ENCODE measurements at places on chromosomes 13 and 19.

DNA sequence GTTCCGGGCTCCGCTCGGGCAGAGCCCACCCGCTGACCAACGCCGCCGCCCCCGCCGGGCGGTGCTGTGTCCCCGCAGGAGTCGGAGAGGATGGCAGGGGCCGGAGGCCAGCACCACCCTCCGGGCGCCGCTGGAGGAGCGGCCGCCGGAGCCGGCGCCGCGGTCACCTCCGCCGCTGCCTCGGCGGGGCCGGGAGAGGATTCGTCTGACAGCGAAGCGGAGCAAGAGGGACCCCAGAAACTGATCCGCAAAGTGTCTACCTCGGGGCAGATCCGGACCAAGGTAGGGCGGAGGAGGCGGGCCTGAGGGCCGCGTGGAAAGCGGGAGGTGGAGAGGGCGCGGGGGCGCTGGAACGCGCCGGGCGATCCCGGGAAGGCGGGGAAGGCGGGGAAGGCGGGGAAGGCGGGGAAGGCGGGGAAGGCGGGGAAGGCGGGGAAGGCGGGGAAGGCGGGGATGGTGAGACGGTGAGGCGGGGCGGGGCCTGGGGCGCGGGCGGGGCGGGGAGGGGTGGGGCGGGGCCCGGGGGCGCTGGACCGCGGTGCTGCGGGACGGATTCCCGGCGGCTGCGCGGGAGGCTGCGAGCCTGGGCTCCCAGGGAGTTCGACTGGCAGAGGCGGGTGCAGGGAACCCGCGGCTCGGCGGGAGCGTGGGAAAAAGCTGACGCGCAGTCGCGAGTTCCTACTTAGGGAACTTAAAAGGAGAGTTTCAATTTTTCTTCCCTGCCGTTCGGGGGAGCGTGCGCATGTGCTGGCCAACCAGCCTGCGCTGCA is 421 bp downstream of the DGKH start:
- no peak for DNase-seq

DNA sequence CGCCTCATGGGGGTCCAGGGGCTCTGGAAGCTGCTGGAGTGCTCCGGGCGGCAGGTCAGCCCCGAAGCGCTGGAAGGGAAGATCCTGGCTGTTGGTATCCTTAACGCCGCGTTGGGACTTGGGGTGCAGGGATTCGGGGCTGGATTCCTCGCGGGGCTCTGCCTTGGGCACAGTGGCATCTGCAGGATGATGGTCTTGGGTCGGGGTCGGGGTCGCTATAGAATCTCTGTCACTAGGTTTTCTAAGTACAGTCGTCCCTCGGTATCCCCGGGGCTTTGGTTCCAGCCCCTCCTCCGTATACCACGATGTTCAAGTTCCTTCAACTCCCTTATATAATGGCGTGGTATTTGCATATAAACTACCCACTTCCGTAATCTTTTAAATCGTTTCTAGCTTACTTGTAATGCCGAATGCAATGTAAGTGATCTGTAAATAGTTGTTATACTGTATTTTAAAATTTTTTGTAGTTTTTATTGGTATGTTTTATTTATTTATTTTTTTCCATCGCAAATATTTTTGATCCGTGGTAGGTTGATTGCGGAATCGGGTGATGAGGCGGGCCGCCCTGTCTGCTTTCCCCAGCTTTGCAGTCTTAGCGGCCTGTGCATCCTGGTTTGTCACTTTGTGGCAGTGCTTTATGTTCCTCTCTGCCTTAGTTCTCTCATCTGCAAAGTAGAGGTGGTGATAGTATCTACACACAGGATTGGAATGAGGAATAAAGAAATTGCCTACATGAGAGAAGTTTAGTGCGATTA is 606 bp downstream of the ERCC5 start:
- no peak for DNase-seq

DNA sequence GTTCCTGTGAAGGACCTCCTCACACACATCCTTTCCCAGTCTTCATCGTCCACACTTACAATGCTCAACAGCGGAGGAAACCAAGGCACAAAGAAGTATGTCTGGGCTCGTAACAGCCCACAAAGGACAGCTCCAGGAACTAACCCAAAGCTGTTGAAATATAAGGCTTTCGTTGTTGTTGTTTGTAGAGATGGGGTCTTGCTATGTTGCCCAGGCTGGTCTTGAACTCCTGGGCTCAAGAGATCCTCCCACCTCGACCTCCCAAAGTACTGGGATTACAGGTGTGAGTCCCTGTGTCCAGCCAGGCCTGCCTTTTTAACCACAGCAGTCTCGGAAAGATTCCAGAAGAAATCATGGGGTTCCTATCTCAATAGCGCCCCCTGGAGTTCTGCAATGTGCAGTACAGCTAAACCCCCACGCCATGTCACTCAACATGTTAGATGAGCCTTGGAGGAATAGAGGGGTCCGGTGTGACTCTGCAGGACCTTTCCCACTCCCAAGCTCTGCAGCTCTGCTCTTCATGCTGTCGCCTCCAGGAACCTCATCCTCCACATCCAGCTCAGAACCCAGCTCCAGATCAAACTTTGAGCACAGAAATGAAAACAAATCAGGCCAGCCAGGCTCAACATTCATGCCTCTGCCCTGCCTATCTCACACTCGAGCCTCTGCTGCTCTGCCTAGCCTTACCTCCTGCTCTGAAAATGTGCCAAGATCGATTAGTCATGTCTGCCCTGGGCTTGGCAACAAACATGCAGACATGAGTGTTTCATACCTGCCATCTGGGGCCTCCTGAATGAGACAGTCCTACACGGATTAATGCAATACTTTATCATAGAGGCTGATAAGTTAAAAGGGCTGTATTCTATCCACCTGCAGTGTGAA is 7.5 kb downstream of the PLA2G4C start:
- no peak for DNase-seq

DNA sequence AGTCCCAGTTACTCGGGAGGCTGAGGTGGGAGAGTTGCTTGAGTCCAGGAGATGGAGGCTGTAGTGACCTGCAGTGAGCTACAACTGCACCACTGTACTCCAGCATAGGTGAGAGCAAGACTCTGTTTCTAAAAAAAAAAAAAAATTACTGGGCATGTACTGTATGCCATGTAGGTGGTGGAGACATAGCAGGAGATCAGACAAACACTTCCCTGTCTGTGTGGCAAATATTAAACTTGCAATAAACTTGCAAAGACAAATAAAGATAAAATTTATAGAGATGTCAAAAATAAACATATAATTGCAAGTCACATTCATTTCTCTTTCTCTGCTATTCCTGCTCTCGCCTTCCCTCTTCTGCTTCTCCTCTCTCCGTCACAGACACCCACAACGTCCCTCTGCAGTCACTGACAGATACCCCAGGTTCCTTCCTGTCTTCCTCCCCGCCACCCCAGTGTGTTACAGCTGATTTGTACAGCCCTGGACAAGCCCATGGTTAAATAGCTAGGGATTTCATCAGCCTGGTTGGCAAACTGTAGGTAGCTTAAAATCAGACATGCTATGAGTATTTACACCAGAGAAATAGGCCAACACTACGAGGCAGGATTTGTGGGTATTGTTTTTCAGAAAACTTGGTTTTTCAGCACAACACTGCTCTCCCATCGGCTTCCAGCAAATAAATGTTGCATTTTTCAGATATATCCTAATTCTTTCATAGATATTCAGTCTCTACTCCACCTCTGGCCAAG is 1.3 kb upstream of the CD177 start:
- no peak for DNase-seq

Measured in right renal cortex interstitium (tissue), 3 donors.